ENCODE measurements at places on chromosomes 13 and 19.

DNA sequence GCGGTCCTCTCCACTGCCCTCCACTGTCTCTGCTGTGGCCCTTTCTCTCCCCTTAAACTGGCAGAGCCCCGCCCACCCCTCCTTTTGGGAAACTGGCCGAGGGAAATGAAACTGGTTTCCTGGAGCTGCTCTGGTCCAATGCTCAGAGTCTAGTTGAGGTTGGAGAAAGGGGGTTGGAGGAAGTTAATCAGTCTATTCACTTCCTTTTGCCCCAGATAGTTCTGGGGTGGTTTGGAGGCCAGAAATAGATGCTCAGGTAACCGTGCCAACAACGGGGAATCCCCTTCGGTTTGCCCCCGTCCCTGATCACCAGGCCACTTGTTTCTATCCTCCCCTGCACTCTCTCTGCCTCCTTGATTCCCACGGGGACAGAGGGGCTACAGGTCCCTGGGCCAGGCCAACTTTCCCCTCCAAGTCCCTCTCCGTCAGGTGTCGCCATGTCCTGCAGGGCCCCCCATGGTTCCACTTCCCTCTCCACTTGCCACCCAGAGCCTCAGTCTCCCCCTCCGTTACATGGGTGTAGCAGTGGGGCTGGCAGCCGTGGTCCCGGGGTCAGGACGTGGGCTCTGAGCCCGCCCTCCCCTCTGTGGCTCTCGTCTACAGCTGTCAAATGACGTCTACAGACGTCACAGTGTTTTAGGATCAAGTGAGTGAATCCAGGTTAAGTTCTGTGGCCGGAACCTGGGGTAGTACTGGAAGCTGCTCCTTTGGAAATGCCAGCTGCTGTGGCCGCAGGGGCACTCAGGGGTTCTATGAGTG is at the start of gene IL4I1:
Gene IL4I1, minus strand, starts transcription at position 25 of the 759 bp plus-strand sequence. CDS start 727 bp downstream, outside the sequence.
- DNase-seq: peak; percentile 76

DNA sequence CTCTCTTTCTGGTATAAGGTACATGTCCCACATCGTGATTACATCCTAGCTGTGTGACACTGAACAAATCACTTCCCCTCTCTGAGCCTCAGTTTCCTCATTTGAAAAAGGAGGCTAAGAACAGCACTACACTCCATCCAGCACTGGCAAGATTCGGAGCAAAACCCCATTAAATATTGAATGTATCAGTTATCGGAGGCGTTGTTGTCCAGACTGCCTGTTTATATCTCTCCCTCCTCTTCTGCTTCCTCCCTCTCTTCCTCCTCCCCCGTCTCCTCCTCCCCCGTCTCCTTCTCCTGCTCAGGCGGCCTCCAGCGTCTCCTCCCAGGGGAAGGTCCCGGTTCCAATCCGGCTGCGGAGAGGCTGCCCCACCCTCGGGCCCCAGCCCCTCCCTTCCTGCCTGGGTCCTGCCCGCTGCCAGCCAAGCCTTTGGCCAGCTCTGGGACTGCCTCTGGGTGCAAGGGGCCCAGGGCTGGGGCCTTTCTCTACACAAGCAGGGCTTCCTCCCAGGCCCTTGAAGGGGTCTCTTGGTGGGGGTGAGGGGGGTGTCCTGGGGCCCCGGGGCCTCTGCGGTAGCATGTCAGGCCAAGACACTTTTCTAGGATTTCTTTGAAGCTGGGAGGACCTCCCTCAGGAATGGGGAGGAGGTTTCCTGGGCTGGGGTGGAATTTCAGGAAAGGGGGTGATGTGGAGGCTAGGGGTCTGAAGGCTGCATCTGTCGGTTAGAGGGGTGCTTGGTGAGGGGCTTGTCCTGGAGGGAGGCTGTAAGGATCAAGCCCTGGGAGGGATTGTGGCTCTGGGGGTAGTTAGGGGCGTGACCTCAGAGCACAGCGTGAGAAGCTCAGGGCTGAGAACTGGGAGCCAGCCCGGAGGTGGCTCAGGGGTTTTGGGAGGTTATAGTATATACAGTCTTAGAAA is 1.9 kb downstream of the RRAS start:
- DNase-seq: peak; percentile 25

- no peak for DNase-seq
Measured at GRCh38 chr13:44810061-44810840, 179.0 kb downstream of the NUFIP1 start.

DNA sequence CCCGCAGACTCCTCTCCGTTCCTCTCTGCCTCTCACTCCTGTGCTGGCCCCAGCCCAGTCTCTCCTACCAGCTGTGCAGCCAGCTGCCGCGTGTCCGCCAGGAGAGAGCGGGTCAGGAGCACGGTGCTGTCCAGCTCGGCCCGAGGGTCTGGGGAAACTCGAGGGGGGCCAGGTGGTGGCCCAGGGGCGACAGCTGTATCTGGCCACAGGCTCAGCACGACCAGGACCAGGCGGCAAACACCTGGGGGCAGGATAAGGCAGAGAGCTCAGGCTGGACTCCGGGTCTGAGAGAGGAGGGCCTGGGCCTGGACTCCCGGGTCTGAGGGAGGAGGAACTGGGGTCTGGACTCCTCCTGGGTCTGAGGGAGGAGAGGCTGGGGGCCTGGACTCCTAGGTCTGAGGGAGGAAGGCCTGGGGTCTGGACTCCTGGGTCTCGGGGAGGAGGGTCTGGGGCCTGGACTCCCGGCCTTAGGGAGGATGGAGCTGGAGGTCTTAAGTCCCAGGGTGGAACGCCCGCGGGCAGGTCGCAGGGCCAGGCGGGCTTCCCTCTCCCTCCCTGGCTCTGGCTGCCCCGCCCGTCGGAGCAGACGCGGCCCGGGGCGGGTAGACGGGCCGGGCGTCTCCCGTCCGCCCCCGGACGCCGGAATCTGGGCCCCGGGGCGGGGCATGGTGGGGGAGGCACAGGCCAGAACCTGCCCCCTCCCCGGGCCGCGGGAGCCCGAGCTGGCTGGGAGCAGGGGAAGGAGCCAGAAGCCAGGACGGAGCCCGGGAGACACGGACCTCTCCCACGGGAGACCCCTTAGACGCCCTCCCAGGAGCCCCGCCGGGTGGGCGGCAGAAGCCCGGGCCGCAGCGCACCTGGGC is 1.3 kb downstream of the IL11 start:
- peak; percentile 51 for DNase-seq

DNA sequence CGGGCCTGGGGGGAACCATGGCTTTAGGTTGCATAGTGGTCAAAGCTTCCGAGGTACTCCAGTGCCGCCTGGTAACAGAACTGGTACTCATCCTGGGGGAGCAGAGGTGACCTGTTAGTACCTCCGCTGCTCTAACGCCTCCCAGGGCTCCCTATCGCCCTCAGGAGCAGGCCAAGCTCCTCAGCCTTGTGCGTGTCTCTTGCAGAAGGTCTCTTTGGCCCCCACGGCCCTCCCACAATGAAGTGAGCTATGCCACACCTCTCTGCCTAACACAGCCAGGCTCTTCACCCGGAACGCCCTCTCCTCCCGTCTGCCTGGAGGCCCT is 133.9 kb downstream of the PTPRS start:
- no peak for DNase-seq

GRCh38 chr19:956766-957440 is 27.2 kb upstream of the WDR18 start:
- no peak for DNase-seq

DNA sequence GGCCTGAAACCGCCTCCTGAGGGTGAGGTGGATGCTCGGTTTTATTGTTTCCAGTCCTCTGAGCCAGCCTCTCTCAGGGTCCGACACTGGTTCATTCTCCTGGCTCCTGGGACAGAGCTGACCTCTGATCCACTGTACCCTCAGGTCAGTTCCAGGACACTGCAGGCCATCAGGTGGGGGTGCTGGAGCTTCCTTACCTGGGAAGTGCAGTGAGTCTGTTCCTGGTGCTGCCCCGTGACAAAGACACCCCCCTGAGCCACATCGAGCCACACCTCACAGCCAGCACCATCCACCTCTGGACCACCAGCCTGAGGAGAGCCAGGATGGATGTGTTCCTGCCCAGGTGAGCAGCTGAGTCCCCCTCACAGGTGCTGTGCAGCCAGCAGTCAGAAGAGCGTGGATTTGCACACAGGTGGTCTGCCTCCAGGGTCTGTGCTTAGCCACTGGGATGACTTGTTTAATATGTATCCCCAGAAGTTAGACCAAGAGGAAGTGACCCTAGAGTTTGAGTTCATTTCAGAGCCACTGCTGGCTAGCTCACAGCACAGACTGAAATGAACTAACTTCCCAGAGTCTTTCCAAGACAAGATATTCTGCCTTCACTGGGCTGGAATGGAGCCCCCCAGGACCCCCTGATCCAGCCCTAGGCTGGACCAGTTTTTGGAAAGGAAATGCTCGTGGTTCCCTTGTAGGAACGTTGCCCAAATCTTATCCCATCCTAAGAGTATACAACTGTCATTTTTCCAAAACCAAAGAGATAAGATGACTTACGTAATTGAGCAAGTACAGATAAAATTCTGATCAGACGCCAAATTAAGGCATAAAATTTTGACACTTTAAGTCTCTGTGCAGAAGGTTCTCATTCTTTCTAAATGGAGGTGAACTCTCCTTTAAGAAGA is 8.8 kb downstream of the SERPINE3 start:
- DNase-seq: no peak

- DNase-seq: no peak
Measured at GRCh38 chr13:55815458-55816033, 1325.2 kb upstream of the PRR20A start.

Measured in stimulated activated naive CD8-positive, alpha-beta T cell treated with anti-CD3 and anti-CD28 coated beads, Interleukin-15, Interleukin-2, amounts not matched to agents 100 U/mL and 50 U/mL, for 24 hours (primary cell).